NCI-H2029 treated with DMSO at 0.1 percent for 48 hours (cell line): ENCODE measurements at places on chromosomes 2 and 18.
A peak's percentile ranks its signal among the peaks of the same experiment; 100 is the strongest.

DNA sequence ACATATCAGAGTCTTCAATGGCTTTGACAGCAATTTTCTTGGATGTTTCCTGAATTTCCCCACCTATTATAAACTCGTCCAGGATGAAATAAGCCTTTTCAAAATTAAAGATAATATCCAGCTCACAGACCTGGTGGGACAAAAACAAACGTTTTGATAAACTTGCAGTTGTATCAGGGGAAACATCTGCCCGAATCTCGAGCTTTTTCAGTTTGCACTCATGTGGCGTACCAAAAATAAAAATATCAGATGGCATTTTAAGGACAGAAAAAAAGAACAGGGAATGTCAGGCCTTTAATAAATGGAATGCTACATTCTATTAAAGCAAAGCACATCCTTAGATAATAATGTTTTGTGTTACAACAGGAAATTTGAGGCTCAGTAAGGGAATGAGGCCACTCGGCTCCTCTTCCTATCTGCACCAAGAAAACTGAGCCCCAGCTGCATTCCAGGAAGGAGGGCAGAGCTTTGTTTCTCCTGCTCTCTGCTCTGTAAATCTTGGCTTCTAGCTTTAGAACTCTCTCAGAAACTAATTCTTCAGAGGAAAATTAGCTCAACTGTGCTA is 72.1 kb downstream of the AP1S3 start:
- DNase-seq: no peak

DNA sequence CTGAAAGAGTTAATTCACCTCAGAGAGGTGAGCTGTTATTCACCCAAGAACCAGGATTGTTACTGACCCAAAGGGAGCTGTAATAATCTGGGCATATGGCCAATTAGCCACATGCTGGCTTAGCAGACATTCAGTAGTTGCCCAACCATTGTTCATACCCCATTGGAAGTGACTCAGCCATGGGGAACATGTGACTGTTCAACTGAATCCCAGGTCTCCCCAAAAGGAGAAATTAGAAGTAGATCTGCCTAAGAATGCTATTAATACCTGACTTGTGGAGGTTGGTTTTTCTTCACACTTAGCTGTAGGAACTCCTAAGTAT is 272.6 kb upstream of the UBE2E3 start:
- DNase-seq: no peak

DNA sequence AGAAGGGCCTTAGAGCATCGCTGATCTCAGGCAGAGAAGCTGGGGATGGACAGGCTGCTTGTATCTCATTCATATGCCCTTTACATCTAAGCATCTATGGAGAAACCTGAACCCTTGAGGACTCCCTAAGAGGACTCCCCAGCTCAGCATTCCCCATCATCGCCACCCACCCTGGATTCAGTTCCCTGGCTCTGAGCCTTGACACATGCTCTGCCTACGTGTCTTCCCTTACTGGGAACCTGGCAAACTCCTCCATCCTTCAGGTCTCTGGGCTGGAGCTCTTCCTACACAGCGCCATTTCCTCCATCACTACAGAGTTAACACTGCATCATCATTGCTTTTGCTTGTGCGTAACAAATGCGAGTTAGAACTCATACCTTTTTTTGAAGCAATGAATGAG is 31.2 kb upstream of the OTOF start:
- no peak for DNase-seq

DNA sequence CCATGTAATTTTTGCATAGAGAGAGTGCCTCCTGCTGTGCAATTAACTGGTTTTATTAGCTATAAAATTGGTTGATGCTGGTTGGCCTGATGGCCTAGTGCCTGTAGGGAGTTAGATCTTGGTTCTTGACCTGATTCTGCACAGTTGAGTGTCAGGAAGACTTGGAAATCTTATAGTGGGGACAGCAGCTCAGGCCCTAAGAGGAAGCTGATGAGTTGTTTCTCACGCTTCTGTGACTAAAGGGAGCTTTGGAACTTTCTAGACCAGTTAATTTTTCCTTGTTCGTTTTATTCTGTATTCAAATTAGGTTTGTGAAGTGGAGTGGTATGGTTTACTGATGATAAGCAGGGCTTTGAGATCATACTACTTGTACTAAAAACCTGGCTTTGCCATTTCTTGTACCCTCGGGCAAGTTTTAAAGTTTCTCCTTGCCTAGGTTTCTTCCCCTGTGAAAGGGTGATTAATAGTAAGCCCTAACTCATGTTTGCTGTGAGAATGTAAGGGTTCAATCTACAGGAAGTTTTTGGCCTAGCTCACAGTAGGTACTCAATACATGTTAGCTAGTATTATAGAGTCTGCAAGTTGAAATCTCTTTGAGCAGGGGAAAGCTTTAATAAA is 82.1 kb downstream of the MAP3K20 start:
- DNase-seq: no peak

GRCh38 chr2:120531863-120532600 is 186.1 kb downstream of the INHBB start:
- no peak for DNase-seq

DNA sequence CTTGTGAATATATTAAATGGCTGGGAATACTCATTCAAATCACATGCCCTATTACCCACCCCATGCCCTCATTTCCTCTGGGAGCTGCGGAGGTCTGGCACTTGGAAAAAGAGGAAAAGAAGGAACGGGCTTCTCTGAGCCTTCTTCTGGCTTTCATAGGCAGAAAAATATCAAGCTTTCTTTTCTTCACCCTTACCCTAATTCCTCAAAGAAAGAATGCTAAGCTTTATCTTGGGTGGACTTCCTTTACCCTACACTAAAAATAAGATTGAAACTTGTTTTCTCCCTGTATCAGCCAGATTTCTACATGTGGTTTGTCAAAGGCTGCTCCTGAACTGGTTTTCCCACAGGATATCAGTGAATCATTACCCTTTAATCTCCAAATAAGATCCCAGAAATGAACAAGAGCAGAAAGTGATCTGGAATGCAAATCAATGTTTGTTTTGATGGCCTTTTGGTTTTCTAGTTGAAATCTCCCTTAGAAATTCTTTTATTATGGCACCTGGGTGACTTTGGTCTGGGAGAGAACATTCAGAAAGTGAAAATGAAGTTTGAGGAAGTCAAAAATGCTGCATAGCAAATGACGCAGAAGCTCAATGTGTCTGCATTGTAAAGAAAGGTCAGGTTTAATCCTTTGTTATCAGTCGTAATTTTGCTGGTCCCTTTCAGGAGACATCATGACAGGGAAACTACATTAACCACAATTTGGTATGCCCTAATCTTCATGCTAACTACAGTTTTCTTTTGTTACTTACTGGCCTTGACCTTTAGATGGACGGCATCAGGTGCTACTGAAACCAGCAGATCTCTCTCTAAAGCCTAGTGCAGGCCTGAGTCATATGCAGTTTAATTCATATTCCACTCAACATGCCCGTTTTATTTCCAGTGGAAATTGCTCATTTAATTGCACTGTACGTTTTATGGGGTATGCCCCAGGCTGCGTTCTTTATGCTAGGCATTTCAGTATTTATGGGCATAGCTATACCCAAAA is 46.6 kb upstream of the HNRNPA3 start:
- DNase-seq: no peak

DNA sequence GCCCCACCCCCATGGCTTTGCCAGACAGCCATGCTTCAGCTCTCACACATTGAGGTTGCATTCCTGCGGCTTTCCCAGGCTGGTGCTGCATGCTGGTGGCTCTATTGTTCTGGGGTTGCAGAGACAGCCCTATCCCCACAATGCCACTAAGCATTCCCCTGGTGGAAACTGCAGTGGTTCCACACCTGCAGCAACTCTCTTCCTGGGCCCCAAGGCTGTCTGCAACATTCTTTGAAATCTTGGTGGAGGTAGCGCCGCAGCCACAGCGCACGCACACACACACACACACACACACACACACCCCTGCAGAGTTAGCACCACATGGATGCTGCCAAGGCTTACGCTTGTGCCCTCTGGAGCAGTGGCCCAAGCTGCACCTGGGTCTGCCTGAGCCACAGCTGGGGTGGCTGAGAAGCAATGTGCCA is 21.4 kb downstream of the SFXN5 start:
- DNase-seq: no peak

DNA sequence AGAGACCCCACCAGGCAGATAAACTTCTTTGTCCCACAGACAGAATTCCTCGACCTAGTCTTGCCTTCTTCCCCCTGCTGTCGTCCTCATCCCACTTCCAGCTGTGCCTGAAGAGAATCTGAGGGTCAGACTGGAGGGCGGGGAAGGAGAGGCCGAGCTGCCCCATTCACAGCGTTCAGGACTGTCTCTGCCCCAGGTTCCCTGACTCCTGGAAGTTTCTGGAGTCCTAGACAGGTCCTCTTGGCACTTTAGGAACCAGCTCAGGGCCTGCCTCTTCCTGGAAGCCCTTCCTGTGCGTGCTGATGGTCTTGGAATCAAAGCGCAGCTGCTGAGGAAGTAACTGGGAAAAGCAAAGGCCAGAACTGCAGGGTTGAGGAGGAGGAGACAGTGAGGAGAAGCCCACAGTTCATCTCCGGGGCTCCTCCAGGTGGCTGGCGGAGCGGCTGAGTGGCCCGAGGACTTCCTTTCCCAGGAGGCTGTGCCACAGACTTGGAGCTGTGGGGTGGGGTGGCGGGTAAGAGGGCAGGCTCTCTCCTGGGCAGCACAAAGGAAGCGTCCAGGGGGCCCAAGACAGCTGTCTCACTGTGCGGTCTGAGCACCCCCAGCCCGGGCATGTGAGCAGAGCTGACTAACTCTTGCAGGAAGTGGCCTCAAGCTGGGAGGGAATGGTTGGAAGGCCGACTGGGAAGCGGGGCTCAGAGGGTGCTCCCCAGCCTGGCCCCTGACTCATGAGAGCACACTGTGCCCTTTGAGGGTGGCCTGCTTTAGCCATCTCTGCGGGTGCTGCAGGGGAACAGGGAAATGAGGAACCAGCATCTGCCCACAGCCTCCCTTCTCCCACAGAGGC is 39.5 kb downstream of the SDC1 start:
- DNase-seq: no peak

- DNase-seq: no peak
Observed at GRCh38 chr2:72136933-72137497, 10.6 kb downstream of the CYP26B1 start.

GRCh38 chr2:217937446-217937845 is 65.3 kb downstream of the TNS1 start:
- DNase-seq: no peak

DNA sequence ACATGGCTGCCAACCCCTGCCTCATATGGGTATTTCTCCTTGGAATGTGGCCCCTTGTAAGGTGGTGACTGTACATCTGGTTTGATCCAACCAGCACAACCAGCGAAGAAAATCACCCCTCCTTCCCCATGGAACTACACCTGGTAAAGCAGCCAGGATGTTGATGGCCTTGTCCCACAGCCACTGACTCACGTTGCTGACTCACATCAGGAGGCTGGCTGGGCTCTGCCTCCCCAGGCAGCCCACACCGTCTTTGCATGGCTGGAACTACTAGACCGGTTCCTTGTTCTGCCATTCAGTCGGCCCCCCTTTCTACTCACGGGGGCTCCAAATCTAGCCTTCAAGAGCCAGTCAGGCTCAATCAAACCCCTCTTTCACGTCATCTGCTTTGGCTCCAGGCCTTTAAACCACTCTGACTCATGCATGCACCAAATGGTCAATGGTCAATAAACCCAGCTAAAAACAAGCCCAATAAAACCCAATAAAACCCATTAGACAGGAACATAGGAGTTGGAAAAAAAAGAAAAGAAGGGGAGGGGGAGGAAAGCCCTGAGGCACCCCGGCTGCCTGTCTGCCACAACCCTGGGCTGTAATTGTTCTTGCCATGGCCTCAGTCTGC is 114.8 kb downstream of the PLB1 start:
- DNase-seq: no peak

- DNase-seq: no peak
Observed at GRCh38 chr2:7592618-7593140, 675.5 kb downstream of the RNF144A start.

DNA sequence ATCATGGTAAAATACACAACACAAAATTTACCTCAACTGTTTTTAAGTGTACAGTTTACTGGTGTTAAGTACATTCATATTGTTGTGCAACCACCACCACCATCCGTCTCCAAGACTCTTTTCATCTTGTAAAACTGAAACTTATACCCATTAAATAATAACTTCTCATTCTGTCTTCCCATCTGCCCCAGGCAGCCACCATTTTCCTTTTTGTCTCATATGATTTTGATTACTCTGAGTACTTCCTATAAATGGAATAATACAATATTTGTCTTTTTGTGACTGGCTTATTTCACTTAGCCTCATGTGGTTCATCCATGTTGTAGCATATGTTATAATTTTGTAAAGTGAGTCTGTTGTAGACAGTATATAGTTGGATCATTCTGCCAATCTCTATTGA is 82.7 kb downstream of the ALMS1 start:
- DNase-seq: no peak

DNA sequence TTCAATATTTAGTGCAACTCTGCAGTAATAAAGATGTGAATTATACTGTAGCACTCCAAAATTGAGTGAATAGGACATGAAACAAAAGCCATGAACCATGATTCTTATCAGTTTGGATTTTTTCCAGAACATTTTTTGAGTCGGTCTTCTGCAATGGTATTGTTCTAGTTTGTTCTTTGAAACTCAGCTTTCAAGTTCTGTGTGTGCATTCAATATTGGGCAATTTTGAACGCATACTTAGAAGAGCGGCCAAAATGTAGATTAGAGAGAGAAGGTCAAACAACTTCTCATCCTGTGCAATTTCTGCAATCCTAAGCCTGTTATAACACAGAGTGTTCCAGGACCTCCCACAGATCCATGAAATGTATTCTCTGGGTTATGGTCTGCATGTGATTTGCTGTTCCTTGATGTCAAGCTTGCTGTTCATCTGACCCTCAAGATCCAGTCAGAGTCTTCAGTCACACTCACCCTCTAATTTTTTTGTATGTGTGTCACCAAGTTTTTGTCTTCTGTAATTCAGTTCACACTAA is 48.3 kb downstream of the TSPYL6 start:
- DNase-seq: no peak

GRCh38 chr2:224260372-224261020 is 141.4 kb downstream of the FAM124B start:
- DNase-seq: no peak

GRCh38 chr2:241255542-241256167 is 59.8 kb downstream of the HDLBP start:
- DNase-seq: no peak

GRCh38 chr2:191257934-191258333 is 12.7 kb downstream of the MYO1B start:
- DNase-seq: no peak

GRCh38 chr2:88671786-88672427 is 19.6 kb upstream of the RPIA start:
- DNase-seq: peak; percentile 15

- DNase-seq: no peak
Observed at GRCh38 chr2:59282374-59283057, 1041.4 kb upstream of the FANCL start.

DNA sequence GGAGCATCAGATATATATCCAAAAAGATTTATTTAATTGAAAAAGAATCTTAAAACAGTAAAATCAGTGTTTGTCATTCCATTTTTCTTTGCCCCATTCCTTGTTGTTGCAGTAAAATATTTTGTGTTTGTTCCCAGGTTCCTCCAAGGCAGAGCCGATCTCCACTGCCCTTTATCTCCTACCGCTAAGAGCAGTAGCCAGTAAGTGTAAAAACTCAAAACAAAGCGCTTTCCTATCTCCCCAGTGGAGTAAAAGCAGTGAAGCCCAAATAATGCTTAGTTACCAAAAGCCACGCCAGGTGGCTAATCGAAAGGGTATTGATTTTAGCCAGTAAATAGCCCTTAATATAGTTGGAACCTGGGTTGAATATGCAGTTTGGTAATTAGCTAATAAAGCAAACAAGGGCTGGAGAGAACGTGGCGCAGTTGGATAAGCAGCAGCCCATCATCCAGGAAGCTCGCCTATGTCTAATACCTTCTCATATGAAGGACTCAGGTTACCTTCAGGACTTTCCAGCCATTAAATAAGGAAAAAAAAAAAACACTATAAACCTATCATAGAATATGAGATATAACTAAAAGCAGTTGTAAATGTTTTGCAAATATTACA is 12.4 kb upstream of the GPD2 start:
- DNase-seq: peak; percentile 75
